Posterior cingulate gyrus (tissue), 11 donors: ENCODE measurements at places on chromosomes 1 and 21.

GRCh38 chr1:207002724-207003146 is 29.8 kb downstream of the C1orf116 start:
- DNase-seq: no peak

DNA sequence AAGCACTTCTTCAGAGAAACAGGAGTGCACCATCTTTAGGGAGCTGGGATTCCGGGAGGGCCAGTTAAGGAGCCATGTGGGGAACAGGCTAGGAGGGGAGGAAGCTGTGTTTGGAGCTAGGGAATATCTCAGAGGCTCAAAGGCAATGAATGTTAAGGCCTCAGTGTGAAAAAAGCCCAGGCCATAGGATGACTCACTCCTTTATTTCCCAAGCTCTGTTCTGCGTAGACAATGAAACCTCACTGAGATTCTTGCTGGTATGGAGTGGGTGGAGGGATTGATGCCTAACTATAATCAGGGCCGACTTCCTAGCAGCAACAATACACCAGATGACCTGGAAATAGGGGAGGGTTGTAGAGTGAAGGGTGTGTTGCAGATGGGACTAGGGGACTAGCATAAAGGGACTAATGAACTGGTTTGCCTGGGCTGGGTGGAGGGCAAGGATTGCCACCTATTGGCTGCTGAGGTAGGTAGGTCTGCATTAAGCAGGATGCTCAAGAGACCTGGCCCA is 2.1 kb downstream of the GNAT2 start:
- DNase-seq: no peak

DNA sequence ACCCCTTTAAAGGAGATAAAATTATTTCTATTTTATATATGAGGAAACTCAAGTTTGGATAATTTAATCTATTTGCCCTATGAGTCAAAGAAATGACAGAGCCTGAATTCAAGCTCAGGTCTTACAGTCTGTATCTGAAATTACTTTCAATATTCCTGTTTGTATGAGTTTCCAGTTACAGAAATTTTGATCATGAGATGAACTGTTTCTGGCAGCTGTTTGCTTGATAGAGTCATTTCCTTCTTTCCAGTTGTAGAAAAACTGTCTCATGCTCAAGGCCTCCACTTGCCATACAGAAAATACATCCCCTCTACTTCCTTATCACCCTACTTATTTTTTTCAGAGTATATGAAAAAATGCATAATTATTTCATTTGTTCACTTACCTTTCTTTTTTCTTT is 87.6 kb downstream of the PTPRC start:
- no peak for DNase-seq

DNA sequence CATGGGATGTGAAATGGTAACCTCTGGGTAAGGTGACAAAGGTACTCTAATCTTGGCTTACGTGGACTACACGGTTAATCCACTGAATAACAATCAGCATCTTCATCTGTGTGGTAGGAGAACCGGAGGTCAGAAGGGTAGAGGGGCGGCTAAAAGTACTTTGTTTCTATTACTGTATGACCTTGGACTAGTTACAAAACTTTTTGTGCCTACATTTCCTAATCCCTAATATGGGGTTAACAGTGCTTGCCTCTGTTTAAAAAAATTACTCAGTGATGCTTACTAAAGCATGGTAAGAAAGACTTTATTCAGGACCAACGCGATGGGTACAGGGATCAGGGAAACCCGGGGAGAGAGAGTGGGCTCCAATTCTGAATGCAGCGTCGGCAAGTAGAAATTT is 1.7 kb upstream of the MRPS6 start:
- DNase-seq: no peak

- no peak for DNase-seq
These were observed 136.8 kb upstream of the F3 start for GRCh38 chr1:94678202-94678848.

DNA sequence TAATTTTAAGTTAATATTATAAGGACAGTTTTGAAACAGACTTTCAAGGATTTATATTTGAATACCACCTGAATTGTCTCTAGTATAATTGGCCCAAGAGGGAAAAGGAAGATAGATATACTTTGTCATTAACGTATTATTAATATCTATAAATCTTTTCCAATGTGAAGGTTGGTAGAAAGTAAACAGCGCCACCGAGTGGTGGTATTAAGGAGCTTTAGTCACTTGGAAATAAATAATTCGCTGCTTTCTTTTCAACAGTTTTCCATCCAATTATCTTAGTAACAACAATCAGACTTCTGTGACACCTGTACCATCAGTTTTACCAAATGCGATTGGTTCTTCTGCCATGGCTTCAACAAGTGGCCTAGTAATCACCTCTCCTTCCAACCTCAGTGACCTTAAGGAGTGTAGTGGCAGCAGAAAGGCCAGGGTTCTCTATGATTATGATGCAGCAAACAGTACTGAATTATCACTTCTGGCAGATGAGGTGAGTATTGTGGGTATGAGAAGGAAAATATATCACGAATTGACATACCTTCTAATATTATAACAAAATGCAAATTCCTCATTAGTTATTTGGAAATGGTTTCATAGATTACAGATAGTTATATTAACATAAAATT is 37.7 kb downstream of the SH3GLB1 start:
- DNase-seq: peak; percentile 39

- no peak for DNase-seq
These were observed 174.1 kb downstream of the FOXD2 start for GRCh38 chr1:47611992-47612391.

- no peak for DNase-seq
These were observed 143.0 kb downstream of the CNIH3 start for GRCh38 chr1:224759135-224759534.

DNA sequence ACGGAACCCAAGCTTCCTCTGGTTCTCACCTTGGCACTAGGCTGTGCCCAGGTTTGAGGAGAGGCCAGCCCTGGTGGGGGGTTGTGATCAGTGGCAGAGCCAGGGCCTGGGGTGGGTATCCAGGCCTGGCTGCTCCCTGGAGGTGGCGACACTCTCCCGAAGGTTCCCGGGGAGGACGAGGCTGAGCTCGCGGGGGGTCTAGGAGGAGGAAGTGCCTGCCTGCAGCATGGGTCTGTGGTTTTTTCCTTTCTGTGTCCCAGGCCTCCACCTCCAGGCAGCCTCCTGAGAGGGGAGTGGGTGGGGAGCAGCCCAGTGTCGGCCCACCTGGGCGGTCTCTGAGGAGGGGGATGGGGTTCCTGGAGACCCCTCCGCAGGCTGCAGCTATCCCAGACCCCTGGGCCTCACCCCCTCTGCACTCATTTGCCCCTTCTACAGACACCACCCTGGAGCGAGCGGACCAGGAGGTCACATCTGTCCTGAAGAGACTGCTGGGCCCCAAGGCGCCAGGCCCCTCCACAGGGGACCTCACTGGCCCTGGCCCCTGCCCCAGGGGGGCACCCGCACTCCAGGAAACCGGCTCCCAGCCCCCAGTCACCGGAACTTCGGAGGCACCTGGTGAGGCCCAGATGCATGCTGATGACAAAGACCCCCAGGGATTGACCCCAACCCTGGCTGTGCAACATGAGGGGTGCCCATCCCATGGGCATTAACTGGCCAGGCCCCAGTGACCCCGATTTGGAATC is 44.3 kb downstream of the TRIM11 start:
- no peak for DNase-seq

DNA sequence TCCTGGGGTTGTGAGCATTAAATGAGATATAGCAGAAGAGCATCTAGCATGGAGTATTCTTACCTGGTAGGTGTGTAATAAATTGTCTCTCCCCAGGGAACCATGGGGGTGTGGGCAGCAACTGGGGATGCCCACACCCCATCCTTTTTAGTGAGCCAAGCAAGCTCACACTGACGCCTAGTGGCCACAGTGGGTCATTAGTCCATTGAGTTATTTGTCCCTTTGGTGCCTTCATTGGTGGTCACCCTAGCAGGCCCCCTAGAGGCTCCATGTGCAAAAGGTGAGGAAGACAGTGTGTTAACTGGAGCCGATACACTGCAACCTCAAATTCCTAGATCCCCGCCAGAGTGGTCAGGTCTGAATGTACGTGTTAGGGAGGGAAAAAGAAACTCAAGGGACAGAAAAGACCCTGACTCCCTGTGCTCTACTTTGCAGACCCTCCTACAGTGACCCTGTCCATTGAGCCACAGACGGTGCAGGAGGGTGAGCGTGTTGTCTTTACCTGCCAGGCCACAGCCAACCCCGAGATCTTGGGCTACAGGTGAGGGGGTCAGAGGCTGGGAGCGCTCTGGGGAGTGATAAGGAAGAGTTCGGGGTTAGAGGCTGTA is 93.3 kb upstream of the CD1D start:
- DNase-seq: peak; percentile 86

DNA sequence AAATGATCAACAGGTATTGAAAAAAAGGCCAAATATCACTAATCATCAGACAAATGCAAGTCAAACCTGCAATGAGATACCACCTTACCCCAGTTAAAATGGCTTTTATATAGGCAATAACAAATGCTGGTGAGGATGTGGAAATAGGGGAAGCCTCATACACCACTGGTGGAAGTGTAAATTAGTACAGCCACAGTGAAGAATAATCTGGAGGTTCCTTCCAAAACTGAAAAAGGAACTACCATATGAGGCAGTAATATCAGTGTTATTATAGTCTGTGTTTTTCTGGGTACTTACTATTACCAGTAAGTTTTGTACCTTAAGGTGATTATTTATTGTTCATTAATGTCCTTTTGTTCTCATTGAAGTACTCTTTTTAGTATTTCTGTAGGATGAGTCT is 201.3 kb downstream of the MRPL39 start:
- no peak for DNase-seq

DNA sequence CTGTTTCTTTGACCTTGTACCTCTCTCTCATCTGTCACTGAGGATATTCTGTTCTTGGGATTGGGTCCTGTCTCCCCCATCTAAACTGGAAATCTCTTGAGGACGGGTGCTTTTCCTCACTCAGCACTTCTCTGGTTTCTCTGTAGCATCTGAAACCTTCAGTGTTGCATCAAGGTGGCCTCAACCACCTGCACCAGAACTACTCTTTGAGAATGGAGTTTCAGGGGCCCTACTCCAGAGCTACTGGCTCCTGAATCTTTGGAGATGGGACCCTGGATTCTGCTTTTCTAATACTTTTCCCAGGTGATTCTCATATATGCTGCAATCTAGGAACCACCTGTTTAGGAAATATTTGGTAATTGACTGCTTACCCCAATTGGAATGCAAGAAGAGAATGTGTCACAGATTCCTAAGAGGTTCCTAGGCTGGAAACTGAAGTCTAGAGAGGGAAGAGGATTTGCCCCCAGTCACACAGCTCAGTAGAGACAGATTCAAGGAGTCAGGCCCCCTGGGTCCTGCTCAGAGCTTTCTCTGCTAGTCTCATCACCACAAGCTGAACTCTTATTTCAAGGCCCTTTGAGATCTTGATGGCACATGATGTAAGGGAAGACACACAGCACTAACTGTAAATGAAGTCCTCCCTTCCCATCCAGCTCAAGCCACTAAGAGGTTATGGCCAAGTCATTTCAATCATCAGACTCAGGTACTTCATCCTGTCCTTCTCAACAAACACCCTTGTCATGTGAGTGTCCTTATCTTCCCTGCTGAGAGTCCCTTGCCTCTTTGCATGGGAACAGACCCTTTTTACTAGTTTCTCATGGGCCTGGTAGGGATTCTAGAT is 48.7 kb downstream of the EIF2D start:
- no peak for DNase-seq

DNA sequence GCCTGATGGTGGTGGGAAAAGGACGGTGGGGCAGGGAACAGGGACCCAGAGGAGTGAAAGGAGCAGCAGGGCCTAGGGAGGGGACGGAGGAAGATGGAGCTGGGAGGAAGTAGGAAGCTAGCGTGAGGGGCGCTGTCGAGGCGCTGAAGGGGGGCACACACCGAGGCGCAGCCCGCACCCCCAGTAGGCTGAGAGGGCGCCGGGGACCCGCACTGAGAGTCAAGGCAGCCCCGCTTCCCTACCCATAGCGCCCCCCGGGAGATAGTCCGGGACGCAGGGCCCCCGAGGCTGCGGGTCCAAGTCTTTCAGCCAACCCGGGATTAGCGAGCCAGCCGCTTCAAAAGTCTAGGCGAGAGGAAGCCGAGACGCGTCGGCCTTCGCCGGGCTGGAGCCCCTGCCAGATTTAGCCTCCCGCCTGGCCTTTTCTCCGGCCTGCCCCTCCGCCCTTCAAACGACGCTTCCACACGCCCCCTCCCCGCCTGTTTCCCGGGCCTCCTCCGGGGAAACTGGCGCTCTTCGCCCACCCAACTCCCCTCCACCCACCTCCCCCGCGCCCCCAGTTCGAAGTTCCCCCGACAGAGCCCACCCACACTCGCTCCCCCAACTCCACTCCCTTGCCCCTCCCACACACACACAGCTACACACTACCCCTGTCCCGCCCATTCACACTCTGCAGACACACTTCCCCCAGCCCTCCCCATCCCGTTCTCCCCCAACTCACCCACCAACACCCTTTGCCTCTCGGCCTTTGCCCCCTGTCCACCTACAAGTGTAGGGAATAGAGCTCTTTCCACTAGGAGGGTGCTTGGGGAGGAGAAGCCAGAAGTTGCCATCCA is 7.8 kb upstream of the PROX1 start:
- DNase-seq: no peak

DNA sequence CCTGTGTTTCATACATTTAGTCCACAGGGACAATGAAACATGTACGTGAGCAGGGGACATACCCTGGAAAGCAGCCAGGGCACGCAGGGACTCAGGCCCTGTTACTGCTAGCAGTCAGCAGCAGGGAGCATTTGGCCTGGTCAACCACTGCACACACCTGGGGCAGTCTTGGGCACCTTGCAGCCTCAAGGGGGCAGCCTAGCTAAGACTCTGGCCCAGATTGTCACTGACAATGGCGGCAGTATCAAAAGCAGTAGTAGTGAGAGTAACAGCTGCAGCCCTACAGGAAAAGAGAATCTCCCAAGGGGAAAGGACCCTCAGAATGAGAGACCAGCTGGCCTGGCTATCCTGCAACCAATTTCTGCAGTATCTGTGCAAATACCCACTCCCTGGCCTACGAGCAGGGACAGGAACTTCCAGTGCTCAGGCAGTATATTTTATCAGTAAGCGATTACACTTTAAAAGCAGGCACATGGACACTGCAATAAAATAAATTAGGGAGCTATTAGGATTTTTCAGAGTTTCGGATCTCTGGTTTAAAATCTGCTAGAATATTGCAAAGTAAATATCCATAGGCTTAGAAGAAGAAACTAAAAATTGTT is 475.6 kb downstream of the LTN1 start:
- DNase-seq: peak; percentile 8

- DNase-seq: no peak
These were observed 13.0 kb downstream of the UBE4B start for GRCh38 chr1:10045480-10046355.

DNA sequence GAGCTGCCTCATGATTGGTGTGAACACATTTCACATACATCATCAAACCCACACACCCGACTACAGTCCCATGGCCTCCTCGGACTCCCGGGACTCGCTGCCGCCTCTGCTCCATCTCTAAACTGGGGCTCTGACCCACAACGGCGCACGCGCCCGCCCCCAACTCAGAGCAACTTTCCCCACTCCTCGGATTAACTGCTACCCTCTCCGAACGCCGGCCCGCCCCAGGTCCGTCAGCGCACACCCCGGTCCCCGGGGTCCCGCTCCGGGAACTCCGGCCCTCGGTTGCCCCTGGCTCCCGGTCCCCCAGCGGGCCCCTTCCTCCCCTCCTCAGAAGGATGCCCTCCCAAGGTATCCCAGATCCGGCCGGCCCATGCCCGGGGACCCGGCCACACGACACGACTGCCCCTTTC is 740 bp downstream of the DSTYK start:
- peak; percentile 32 for DNase-seq
